ENCODE measurements at places on chromosomes 6 and 20.

GRCh38 chr6:123541462-123541861, 95.3 kb downstream of the TRDN start:
- DNase-seq = no peak

- DNase-seq = no peak
These were observed 15.6 kb downstream of the DDRGK1 start for GRCh38 chr20:3188823-3189413.

DNA sequence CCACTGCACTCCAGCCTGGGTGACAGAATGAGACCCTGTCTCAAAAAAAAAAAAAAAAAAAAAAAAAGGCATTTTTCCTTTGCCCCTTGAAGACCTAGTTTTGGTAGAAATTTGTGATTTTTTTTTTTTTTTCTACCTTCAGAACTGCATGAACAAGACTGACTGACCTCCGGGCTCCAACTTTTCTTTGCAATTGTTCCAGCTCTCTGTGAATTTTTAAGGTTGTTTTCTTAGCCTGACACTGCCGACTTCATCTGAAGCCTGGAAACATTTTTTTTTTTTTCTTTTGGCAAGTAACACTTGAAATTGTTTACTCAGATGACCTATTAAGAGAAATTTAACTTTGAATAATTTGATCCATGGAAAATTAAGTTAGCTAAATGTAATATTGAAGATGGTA, 73.0 kb downstream of the SLC24A3 start:
- DNase-seq = no peak

- no peak for DNase-seq
These were observed 265.5 kb downstream of the TBX18 start for GRCh38 chr6:84498905-84499304.

- DNase-seq = no peak
These were observed 39.2 kb upstream of the RNF8 start for GRCh38 chr6:37314487-37315156.

GRCh38 chr6:118371955-118372354, 176.1 kb upstream of the PLN start:
- no peak for DNase-seq

- DNase-seq = no peak
These were observed 6.1 kb upstream of the TMEM200A start for GRCh38 chr6:130359736-130360135.

GRCh38 chr6:98560841-98561240, 273.5 kb upstream of the POU3F2 start:
- DNase-seq = no peak
